ENCODE measurements at places on chromosomes 1 and 21. TPM values are rescaled to one million over a fixed set of nuclear protein-coding genes. Genes with fewer than 3 reads are reported as not detected.

- DNase-seq: no peak
Measured at GRCh38 chr1:205772607-205773032, 2.7 kb downstream of the RAB29 start.

DNA sequence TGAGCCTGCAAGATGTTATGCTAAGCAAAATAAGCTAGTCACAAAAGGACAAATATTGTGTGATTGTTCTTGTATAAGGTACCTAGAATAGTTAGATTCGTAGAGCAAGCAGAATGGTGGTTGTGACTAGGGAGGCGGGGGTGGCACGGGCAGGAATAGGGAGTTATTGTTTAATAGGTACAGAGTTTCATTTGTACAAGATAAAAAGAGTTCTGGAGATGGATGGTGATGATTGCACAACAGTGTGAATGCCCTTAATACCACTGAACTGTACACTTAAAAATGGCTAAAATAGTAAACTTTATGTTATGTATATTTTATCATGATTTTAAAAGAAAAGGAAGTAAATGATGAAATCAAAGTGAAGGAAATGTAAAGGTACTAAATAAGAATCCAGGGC is 20.6 kb downstream of the LRRC42 start:
- no peak for DNase-seq

DNA sequence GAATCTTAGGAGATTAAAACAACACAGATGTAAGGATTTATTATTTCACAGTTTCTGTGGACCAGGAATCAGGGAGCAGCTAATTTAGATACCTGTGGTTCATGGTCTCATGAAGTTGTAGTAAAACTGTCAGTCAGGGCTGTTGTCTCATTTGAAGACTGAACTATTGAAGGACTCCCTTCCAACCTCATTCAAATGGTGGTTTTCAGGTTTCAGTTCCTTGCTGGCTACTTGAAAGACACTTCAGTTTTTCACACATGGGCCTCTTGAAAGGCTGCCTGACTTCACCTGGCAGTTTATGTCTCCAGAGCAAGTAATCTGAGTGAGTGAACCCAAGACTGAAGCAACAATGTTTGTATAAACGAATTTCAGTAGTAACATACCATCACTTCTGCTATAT is 915.9 kb downstream of the PLA2G4A start:
- no peak for DNase-seq

- DNase-seq: no peak
Measured at GRCh38 chr21:46603228-46603627, 1.7 kb downstream of the S100B start.

- DNase-seq: no peak
Measured at GRCh38 chr1:925561-926421, 2.1 kb downstream of the SAMD11 start.

DNA sequence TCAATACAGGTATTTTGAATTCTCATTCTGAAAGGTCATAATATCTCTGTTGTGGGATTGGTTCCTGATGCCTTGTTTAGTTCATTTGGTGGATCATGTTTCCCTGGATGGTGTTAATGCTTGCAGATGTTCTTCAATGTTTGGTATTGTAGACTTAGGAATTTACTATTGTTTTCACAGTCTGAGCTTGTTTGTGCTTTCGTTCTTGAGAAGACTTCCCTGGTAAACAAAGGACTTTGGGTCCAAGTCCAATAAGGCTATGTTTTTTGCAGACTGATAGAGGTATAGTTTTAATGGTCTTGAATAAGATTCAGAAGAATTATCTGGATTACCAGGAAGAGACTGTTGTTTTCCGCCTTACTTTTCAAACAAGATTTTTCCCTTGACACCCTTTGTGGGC is 1646.3 kb downstream of the AMY1C start:
- DNase-seq: no peak

The RHBG gene
- total RNA-seq: not detected

DNA sequence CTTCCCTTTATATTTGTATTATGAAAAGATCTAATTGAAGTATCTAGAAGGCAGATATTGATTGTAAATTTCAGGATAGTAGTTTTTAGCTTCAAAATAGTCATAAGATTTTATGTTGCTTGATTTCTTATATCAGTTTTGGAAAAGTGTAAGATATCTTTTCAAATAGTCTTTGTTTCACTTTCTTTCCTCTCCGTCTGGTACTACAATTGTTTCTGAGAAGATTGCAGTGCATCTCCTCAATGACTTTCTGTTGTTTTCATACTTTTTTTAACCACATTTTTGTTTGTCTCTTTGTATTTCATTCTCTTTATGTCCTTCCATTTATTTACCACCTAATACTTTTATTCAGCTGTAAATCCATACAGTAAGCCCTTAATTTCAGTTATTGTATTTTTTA is 964.6 kb upstream of the B3GALT2 start:
- DNase-seq: no peak

Data from thyroid gland (tissue), 4 donors.